ENCODE measurements at places on chromosomes 13 and 19.

GRCh38 chr19:19068659-19069654 lies 5.2 kb downstream of the SLC25A42 start:
- DNase-seq: no peak

- DNase-seq: no peak
Observed at GRCh38 chr13:113741191-113741668, 17.8 kb upstream of the TMEM255B start.

GRCh38 chr13:51330791-51331190 lies 8.7 kb upstream of the SERPINE3 start:
- DNase-seq: no peak

- no peak for DNase-seq
Observed at GRCh38 chr13:51840917-51841316, 4.1 kb downstream of the TMEM272 start.

GRCh38 chr19:15989889-15990288 lies 41.1 kb downstream of the OR10H4 start:
- no peak for DNase-seq

DNA sequence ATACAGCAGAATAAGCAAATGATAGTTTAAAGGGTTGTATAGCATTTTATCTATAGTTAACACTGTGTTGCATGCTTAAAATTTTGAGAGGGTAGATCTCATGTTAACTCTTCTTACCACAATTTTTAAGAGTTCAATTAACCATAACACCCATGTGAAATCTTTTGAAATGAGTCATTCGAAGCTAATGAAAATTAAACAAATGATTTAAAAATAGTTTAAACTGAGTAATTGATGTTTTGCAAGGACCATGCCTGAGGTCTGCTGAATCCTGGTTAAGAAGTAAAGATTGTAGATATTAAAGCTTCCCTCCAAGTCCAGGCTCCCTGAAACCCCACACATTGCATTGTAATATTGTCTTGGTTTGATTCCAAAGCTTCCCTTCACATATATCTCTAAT lies 176.7 kb upstream of the RNF113B start:
- DNase-seq: no peak

DNA sequence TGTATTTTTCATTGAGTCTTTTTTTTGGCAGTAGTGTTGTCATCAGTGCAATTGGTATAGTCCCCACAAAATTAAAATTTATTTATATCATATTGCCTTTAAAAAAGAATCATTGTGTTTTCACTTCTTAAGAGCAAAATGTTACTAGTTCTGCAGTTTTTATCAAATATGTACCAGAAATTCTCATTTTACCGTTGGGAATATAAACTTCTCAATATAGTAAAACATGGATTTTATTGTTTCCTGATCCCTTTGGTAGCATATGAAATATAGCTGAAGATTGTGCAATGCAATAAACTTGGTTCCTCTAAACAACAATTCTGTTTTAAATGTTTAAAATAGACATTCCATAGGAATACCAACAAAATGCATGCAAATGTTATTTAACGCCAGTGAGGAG lies 306.5 kb upstream of the PCDH20 start:
- DNase-seq: no peak

DNA sequence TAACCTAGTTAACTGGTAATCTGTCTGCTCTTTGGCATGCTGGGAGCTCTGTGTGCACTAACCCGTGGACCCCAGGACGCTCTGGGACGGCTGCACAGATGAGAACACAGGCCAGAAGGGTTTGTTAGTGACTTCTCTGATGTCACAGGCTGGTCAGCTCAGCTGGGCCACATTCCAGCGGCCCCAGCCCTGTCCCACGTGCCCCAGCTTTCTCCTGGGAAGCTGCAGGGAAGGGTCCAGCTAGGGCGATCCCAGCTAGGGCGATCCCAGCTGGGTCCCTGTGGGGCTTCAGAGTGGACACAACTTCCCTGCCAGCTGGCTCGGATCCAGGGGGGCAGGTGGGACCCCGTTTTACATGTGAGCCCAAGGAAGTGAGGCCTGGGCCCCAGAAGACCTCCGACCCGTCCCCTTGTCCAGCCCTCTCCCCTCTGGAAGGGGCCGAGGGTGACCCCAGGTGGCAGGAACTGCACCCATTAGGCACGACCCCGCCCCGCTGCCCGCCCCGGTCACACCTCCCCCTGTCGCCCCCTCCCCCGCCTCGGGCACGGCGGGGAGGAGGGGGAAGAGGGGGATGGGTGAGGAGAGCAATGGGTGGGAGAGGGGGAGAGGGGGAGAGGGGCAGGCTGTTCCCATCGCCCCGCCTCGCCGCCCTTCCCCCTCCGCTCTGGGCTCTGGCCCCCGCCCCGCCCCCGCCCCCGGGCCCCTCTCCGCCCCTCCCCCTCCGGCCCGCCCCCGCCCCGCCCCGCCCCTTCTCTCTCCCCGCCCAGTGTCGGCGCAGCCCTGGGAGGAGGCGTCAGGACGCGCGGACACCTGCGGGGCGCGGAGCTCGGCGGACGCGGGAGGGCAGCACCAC lies 75.2 kb upstream of the MCF2L start:
- peak; percentile 52 for DNase-seq

GRCh38 chr19:31023038-31023437 lies 326.2 kb downstream of the TSHZ3 start:
- no peak for DNase-seq

Measured in NCI-H187 (cell line).